ENCODE measurements at places on chromosomes 3 and 15. TPM values are rescaled to one million over a fixed set of nuclear protein-coding genes. Genes with fewer than 3 reads are reported as not detected.

DNA sequence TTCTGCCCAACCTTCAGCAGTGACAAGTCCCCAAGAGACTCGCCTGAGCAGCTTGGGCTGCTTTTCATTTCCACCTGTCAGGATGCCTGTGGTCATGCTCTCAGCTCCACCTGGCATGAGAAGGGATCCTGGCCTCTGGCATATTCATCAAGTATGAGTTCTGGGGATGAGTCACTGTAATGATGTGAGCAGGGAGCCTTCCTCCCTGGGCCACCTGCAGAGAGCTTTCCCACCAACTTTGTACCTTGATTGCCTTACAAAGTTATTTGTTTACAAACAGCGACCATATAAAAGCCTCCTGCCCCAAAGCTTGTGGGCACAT is 3.5 kb downstream of the MYD88 start:
- H3K36me3 ChIP-seq = peaks cover 24% of the 10 kb centered on the region
- no peak overlapping the region for H3K4me3 ChIP-seq
- DNase-seq = no peak
- no peak overlapping the region for H3K27ac ChIP-seq
- H3K27me3 ChIP-seq = no peaks in the 10 kb centered on the region
- H3K4me1 ChIP-seq = peaks cover 21% of the 10 kb centered on the region

DNA sequence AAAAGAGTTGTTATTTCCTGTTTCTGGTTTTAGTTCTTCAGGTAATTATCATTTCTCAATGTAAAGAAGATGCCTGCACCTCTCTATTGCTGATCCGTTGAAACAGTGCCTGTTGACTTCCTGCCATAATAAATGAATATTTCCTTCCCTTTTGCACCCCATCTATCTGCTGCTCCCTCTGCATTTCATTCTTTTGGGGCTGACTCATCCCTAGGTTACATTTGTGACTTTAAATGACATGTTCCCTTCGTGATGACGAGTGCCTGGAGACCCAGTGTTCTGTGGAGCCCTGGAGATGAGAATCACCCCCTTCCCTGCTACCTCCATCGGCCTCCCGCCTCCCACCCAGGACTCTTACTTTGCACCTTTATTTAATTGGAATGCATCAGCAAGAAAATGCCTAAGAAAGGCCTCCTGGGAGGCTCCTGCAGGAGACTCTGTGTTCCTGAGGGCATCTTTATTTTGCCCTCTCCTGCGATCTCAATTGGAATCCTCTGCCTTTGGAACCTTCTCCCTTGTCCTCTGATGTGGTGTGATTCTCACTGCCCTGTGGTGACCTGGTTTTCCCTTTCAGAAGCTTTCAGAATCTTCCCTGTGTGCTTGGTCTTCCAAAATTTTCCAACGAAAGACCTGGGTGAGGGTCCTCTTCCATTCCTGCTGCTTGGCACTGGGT is 13.7 kb downstream of the LRRK1 start:
- no peaks in the 10 kb centered on the region for H3K27me3 ChIP-seq
- no peaks in the 10 kb centered on the region for H3K36me3 ChIP-seq
- no peaks in the 10 kb centered on the region for H3K4me1 ChIP-seq

DNA sequence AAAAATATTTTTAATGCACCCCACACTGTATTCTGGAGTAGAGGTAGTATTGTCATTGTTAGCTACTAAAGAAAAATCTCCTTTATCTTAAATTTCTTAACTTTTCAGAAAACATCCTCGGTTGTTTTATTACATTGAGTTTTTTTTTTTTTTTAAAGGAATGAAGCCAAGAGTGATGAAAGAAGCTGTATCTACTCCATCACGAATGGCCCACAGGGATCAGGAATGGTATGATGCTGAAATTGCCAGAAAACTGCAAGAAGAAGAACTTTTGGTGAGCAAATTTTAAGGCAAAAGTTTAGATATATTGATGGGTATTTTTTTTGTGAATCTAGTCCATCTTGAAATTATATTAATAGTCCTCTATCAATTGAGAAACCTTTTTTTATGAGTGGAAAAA is 49.7 kb upstream of the UTS2B start:
- no peaks in the 10 kb centered on the region for H3K4me1 ChIP-seq
- no peaks in the 10 kb centered on the region for H3K36me3 ChIP-seq
- no peak overlapping the region for H3K4me3 ChIP-seq
- no peak overlapping the region for H3K27ac ChIP-seq
- DNase-seq = no peak

- peaks cover 4% of the 10 kb centered on the region for H3K4me1 ChIP-seq
- H3K36me3 ChIP-seq = peaks cover 17% of the 10 kb centered on the region
- H3K27ac ChIP-seq = no peak overlapping the region
- H3K4me3 ChIP-seq = no peak overlapping the region
Measured at GRCh38 chr3:13341229-13341905, 78.8 kb downstream of the NUP210 start.

Gene ASB14
- total RNA-seq = not detected

Gene RHOV
- not detected for total RNA-seq

Gene SLC24A5
- not detected for total RNA-seq
